Trophoblast cell (in vitro differentiated cells and primary cell): ENCODE measurements at places on chromosomes 12 and 14.

DNA sequence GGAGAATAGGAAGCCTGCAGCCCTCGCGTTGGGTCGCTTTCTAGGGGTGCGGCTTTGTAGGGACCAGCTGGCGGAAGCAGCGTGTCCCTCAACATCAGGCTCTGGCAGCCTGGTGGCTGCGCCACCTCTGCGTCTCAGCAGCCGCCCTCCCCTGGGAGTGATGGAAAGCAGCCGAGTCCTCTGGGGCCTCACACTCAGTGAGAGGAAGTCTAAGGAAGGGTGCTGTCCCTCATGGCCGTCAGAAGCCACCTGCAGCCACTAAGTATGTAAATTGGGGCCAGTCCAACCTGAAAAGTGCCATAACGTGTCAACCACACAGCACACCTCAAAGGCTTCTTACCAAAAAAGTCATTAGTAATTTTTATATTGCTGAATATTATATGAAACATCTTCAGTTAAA, 80.3 kb downstream of the WDR20 start:
- no peak for DNase-seq

- DNase-seq: no peak
Measured at GRCh38 chr12:128810182-128811127, 13.3 kb downstream of the SLC15A4 start.

GRCh38 chr12:58502841-58503240, 417.5 kb downstream of the LRIG3 start:
- DNase-seq: no peak

DNA sequence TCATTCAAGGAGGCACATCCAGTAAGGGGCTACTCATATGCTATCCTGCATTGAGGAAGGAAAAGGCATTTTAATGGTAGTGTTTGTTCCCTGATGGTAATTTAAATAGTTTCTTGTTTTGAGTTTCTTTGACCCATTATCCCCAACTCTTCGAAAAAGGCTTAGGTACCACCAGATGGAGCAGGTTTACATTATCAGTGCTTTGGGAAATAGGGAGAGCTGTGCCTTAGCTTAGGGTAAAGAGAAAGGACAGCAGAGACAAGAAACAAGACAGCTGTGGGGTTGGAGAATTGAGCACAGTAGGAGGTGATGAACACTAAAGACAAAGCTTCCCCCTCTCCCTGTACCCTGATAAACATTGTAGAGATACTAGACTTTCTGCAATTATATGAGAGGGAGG, 29.1 kb upstream of the HELB start:
- DNase-seq: no peak

DNA sequence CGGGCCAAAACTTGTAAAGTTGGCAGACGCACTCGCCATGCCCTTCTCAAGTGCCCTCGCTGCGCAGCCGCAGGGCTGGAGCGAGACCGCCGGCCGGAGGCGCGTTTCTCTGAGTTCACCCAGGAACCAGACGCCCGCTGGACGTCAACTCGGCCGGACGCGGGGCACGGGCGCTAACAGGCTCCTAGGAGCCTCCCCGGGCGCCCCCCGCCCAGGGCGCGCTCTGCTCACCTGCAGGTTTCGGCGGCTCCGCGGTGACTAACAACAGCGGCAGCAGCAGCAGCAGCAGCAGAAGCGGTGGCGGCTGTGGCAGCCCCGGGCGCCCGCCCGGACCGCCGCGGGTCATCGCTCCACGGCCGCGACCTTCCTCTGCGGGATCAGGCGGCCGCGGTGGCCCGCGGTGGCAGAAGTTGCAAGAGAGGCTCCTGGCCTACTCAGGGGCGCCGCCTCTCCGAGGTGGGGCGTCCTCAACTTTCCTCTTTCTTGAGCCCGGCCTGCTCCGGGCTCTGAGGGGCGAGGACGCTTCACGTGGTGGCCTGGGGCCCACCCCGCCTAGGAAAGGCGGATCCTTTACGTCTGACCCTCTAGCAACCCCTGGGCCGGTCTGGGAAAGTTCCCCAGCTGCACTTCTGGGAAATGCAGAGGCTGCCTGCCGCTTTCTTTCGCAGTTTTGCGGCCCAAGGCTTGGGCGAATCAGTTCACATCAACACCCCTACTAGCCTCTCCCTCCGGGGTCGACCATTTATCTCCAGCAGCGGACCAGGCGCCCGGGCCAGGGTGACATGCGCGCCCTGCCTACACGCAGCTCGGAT, at the start of gene PLBD1:
Gene PLBD1 (minus strand): TSS at position 533 of the 812 bp plus-strand sequence. CDS start 187 bp downstream, at position 346.
- peak; percentile 75 for DNase-seq

DNA sequence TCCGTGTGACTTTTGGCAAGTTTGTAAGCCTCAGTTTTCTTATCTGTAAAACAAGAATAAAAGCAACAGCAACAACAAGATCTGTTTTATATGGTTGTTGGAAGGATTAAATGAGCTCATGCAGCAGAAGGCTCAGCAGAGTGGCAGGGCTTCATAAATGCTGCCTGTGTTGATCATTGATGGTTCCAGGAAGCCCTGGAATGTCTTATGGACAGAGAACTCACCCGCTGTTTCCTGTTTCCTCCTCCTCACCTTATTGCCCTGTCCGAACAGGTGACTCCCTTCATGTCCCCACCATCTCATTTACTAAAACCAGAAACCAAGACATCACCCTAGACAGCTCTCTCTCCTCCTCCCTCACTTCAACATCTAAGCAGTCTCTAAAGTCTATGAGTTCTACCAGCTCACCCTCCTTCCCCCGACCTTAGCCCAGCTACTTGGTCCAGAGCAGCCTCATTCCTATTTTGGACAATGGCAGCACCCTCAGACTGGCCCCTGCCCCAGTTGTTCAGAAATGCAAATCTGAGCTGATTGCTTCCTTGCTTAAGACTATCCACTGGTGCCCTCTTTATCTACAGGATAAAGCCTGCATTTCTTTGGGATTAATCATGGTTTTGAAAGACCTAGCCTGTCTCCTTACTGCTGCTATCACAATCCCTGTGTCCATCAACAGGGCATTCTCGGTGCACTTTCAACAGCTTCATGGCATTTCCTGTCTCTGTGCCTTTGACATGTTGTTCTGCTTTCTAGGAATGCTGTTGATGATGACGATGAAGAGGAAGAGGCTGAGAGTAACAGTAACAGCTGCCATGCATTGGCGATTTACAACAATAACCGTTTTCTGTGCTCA, 21.4 kb upstream of the GSG1 start:
- DNase-seq: peak; percentile 88

- peak; percentile 77 for DNase-seq
Measured at GRCh38 chr14:105491366-105491973, 424 bp downstream of the TEDC1 start.

- no peak for DNase-seq
Measured at GRCh38 chr12:127290251-127290650, 976.7 kb upstream of the TMEM132C start.

DNA sequence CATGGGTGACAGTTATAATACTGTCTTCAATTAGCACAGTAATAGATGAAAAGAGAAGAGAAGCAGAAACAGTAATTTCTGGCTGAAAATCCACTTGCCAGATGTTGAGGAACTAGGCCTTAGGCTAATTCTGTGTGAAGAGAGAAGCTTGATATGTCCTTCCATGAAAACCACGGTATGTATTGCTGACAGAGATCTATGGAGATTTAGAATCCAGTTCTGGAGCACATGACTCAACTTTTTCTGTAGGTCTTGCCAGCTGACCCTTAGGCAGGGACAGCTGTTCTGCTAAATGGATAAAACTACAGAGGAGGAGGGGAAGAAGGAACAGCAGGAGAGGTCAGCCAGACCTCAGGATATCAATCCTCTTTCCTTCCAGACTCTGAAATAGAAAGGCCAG, 211.5 kb downstream of the PRKD1 start:
- no peak for DNase-seq

DNA sequence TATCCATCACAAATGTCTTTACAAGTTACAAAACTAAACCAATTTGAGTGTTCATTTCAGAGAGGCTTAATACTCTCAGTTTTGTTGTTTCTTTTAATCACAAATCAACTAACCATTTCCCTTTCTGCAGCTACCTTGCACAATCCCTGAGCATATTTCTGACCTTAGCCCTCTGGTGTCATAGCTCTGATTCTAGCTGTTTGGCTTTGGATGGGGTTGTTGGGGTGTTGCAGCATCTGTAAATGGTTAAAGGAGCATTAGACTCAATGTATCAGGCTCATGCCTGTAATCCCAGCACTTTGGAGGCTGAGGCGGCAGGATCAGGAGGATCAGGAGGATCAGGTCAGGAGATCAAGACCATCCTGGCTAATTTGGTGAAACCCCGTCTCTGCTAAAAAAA, 461.4 kb downstream of the NRXN3 start:
- no peak for DNase-seq

DNA sequence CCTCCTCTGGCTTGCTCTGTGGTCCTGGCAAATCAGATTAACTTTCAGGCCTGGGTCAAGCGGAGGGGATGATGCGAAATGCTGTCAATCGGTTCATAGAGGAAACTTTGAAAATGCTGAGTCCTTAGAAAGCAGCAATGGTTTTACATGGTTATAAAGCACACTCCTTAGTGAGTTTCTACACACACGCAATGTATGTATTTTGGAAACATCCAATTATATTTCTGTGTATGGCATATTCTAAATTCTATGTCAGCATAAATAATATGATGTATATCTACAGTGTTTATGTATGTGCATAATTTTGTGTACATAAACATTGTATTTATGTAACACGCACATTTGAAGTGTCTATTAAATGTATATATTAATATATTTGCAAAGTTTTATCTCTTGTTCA, 118.0 kb upstream of the ARID2 start:
- DNase-seq: no peak

DNA sequence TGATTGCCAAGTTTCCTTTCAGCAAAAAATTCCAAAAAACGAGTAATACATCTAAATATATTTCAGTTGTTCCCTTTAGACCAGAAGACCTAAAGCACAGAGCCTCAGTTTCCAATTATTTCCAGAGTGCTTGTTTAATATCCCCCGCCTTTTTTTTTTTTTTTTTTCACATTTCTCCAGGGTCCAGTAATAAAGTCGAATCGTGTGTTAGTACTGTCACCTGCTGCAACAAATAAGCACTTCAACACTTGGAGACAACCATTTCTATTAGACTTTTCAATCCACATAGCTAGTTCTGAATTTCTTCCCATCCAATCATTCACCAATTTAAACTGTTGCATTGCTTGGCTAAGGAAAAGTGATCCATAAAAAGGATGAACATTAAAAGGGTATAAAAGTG, 13.6 kb downstream of the PDE6H start:
- DNase-seq: no peak

GRCh38 chr12:121365416-121366062, 13.3 kb upstream of the ANAPC5 start:
- DNase-seq: no peak

DNA sequence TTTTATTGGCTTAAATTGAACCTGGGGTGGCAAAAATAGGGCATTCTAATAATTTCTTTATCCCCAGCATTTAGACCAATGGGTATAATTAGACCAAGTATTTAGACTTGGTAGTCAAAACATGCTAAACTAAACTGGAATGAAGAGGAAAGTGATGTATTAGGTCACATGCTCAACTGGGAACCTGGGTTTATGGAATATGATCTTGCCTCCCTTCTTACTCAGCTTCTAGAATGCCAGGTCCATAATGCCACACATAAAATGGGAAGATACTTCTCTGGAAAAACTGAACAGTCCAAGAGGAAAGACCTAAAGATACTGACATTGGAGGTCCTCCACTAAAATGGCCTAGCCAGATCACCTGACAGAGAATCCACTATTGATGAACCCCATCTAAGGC, 6.2 kb upstream of the BIN2 start:
- DNase-seq: no peak

- no peak for DNase-seq
Measured at GRCh38 chr12:6563448-6564050, 4.5 kb downstream of the NOP2 start.

DNA sequence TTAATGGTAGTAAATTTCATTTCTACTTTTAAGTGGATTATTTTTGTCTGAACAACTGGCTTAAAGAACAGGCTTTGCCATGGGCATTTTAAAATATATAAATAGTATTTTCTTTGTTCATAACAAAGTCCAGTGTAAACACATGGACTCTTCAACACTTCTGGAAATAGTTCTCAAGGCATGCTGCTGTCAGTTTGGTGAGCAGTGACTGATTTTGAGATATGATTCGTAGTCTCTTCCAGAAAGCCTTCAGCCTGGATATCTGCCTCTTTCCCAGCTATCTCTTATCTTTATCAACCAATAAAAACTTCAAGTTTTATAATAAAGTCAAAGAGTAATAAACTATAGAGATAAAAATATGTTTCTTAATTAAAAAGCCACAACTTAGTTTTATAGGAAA, 110.7 kb downstream of the NAV3 start:
- DNase-seq: no peak

- peak; percentile 54 for DNase-seq
Measured at GRCh38 chr14:89455412-89455811, 38.4 kb upstream of the FOXN3 start.

GRCh38 chr12:120377611-120378010, 8.6 kb upstream of the MSI1 start:
- DNase-seq: no peak

GRCh38 chr12:26282339-26282940, 87.1 kb downstream of the SSPN start:
- no peak for DNase-seq

GRCh38 chr14:21185491-21185890, 29.6 kb upstream of the OR5AU1 start:
- no peak for DNase-seq

DNA sequence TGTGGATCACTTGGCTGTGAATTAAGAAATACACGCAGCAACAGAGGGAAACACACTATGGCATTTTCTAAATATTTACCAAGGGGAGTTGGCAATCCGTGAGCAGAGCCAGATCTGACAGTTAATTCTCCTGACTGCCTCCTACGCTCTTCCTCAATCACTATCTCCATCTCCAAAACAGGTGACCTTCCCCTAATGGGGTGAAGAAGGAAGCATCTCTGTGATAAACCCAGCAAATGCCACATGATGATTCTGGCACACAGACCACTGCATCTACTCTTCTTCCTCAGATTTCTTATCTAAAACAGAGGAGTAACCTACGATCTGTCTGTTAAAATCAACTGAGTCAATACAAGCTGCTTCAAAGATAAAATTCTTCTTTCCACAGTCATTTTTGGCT, 4.4 kb downstream of the SPTB start:
- no peak for DNase-seq

DNA sequence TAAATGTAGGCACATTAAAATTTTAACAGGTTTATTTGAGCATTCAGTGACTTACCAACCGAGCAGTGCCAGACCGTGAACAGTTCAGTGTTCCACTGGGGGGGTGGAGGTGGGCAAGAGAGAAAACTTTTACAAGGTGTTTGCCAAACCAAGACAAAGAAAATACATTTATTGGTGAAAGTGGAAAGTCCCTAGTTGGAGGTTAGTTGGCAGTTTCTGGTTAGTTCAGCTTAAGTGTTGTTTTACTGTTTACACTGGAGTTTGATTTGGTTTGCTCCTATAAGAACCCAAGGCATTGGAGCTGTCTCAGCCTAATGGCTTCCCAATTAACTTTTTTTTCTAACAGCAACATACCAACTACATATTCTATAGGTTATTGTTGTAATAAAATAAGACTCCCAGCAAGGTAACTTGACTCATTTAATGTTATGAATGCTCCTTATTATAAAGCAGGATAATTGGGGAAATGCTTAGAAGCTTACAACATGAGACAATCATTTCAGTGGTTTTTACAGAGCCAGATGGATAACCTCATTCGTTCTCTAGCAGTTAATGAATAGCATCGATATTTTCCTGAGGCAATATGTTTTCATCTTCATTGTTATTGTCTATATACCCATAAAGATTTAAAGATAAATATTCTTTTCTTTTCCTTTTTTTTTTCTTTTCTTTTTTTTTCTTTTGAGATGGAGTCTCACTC, 115.8 kb downstream of the ETNK1 start:
- DNase-seq: no peak
